ENCODE measurements at places on chromosomes 2 and 18. TPM values are rescaled to one million over a fixed set of nuclear protein-coding genes. Genes with fewer than 3 reads are reported as not detected.

SPDYA gene
- not detected for total RNA-seq

CYTIP gene
- 3.3 TPM for total RNA-seq

ATL2 gene
- 51.1 TPM for total RNA-seq

TEX44 gene
- not detected for total RNA-seq

ABCG8 gene
- not detected for total RNA-seq

WDR12 gene
- 15.9 TPM for total RNA-seq

TTR gene
- not detected for total RNA-seq

All from right atrium auricular region (tissue), 2 donors.